ENCODE measurements at places on chromosomes 7 and 10.
A peak's percentile ranks its signal among the peaks of the same experiment; 100 is the strongest.

DNA sequence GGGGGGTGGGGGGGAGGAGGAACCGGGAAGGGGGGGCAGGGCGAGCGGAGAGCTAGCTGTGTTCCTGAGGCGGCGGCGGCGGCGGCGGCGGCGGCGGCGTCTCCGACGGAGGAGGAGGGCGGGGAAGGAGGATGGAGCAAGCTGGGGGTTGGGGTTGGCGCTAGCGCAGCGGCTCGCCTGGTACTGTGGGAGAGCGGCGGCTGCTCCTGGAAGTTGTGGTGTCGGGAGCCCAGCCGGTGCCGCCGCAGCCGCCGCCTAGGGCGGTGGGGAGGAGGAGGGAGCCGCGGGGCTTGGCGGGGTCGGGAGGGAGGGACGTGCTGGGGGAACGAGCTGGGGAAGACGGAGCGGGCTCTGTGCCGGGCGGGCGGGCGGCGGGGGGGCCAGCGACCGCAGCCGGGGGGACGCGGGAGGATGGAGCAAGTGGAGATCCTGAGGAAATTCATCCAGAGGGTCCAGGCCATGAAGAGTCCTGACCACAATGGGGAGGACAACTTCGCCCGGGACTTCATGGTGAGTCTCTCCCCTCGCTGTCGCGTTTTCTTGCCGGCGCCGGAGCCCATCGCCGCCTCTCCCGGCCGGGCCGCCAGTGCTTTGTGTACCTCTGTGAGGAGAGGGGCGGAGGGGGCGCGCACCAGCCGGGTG, at the start of gene PTPN12:
Gene PTPN12 (plus strand): TSS at position 160 of the 642 bp plus-strand sequence. CDS start 252 bp downstream, at position 412.
- DNase-seq = no peak

GRCh38 chr10:127813290-127813689, 76.3 kb downstream of the FOXI2 start:
- no peak for DNase-seq

DNA sequence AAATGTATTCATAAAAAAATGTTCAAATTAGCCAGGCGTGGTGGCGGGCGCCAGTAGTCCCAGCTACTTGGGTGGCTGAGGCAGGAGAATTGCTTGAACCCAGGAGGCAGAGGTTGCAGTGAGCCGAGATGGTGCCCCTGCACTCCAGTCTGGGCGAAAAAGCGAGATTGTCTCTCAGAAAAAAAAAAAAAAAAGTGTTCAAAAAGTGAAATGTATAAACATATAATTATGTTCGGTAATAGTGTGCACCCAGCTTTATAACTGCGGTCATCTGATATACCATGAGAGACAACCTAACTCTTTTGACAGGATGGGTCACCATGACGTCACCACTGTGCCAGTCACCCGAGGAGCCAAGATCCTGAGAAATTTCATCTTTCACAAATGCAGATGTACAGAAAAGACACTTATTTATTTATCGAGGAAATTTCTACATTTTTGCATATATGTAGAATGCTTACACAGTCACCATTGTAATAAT, 594 bp upstream of the RP9 start:
- DNase-seq = peak; percentile 8

DNA sequence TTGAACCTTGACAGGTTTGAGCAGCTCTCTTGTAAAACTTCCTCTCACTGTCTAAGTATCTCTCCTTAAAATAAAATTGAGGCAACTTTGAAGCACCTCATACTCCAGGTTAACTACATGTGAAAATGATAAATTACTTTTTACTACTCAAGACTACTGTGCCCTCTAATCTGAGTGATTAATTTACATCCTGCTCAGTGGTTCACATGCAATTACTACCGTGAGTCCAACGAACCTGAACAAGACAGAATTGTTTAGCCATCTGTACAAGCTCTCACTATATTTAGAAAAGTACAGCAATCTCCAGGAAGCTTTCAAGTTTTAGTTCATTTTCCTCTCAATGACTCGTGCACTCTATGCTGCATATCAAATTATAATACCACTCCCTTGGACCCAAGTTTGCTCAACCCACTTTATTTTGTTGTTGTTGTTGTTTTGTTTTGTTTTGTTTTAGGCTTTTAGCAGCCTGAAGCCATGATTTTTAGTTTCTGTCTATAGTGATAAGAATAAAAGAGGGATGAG, 21.2 kb downstream of the PDE1C start:
- DNase-seq = no peak

- DNase-seq = no peak
Measured at GRCh38 chr10:133258818-133259601, 17.7 kb downstream of the ADAM8 start.

- no peak for DNase-seq
Measured at GRCh38 chr10:59654007-59654406, 55.6 kb downstream of the SLC16A9 start.

- no peak for DNase-seq
Measured at GRCh38 chr7:83956104-83956503, 238.5 kb downstream of the SEMA3A start.

- DNase-seq = no peak
Measured at GRCh38 chr10:124598773-124599587, 137.4 kb downstream of the LHPP start.

DNA sequence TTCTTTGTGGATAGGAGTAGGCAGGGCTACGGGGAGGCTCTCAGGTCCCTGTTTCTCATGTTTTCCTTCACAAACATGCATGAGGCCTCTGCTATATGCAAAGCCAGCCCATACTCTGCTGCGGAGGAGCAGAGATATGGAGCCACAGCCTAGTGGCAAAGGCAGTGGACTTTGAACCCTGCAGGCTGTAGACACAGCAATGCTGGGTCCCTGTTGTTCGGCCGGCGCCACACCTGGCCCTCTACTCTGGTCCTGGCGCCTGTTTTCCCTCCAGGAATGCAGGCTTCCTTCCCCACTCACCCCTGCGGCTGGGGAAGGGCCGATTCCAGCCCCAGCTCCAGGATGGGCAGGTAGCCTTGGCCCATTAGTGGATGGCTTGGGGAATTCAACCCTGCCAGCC, 11.5 kb downstream of the CLRN3 start:
- no peak for DNase-seq

DNA sequence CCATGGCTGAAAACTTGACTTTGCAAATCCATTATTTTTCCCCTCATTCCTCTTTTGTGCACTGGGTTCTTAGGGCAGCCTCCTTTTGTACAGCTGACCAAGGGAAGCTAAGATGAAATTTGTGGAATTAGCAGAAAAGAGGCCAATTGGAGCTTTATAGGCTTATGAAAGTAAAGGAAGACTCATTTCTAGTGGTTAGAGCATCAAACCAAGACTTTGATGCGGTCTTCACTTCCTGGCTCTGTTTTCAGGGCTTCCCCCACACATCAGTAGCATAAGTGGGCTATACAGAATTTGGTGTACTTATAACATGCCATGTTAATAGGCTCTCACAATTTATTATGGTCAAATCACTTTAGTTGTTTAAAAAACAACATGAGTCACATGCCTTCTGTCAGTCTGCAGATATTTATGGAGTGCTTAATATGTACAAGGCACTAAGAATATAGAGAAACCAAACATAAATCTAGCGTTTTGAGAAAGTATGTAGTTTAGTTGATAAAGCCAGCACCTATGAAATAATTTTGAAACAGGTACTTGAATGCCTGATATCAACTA, 5.7 kb downstream of the AUTS2 start:
- no peak for DNase-seq

DNA sequence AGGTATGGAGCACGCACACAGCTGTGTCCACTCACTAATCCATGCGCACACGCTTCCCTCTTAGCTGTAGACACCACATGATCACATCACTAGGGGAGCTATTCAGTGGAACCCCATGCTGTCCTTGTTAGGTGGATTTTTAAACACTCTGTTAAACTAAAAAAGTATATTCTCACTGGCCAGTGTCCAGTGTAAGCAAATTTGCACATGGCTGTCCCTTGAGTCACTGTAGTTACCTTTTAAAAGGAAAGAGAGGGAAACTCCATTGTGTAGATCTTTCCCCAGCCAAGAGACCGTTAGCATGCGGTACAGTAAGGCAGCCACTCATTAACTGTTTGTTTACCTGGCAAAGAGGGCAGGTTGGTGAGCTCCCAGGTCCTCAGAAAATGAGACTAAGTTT, 81.6 kb upstream of the INSYN2A start:
- DNase-seq = peak; percentile 26

GRCh38 chr7:28627263-28627653, 214.9 kb downstream of the CREB5 start:
- DNase-seq = no peak

GRCh38 chr7:31744294-31744874, 57.4 kb downstream of the PPP1R17 start:
- peak; percentile 73 for DNase-seq

GRCh38 chr7:77537778-77538280, 734 bp downstream of the PTPN12 start:
- DNase-seq = peak; percentile 14

- no peak for DNase-seq
Measured at GRCh38 chr10:46520941-46521340, 35.5 kb downstream of the GPRIN2 start.

DNA sequence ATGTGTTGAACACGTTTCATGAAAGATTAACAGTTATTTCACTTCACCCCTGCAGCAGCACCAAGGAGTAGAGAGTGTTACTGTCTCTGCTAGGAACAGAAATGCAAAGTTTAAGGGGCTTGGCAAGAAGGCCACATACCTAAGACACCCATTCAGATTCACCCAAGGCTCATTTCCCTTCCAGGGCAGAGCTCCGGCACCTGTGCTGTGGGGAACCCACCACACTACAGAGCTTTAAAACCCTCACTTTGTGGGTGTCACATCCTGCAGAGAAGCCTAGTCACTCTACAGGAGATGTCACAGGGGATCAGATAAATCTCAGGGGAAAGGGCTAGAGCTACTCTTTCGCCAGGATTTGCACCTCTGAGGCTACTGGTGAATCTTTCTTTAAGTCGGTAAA, 176.1 kb upstream of the KLF6 start:
- no peak for DNase-seq

DNA sequence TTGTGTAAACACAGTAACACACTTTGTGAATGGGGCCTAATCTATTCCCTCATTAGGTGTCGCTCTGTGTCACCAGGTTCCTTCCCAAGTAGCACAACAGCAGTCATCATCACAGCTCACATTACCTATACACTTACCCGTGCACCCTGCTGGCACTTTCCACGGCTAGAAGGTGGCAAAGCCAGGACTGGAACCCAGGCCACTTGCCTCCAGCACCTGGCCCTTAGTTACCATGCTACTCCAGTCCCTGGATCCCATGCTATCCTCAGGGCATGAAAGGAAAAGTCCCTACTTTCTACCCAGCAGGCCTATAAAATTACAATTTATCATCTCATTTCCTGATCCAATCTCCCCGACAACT, 18.4 kb downstream of the SMURF1 start:
- peak; percentile 22 for DNase-seq

GRCh38 chr10:34743814-34744213, 71.3 kb downstream of the PARD3 start:
- no peak for DNase-seq

- no peak for DNase-seq
Measured at GRCh38 chr7:33145156-33145555, 15.8 kb downstream of the BBS9 start.

- DNase-seq = no peak
Measured at GRCh38 chr7:77714195-77714594, 17.9 kb downstream of the RSBN1L start.

GRCh38 chr10:4004990-4005389, 220.0 kb upstream of the KLF6 start:
- DNase-seq = no peak

GRCh38 chr7:27219821-27220220, 19.9 kb upstream of the HOXA13 start:
- DNase-seq = no peak

DNA sequence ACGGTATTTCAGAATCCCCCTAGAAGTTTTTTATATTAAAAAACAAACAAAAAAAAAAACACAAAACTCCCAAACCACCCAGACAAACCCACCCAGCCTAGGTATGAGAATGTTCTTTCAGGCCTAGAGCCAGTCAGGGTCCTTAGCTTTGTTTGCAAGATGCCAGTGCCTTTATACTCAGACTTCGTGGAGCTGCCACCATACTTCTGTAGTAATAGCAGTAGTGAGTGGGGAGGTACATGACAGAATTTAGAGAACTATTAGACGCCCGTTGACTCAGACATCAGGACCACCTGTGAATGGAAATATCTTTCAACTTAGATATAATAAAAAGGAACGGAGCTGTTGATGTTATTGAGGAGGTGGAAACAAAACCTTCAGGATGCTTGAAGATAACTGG, 138.2 kb upstream of the MKLN1 start:
- DNase-seq = no peak

DNA sequence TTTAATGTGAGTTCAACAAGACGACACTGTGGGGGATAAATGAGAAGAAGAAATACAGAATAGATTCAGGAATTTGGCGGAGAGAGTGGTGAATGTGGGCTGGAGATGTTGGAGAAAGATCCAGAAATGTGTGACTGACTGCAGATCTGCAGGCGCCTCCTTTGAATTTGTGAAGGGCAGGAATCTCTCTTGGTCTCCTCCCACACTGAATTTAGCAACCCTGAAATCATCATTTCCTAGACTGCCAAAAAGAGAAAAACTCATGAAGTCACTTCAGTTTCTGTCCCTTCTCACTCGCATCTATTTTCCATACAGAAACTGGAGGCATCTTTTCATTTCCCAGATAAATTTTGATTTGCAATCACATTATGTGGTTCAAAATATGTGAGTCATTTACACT, 128.7 kb downstream of the GNAI1 start:
- no peak for DNase-seq

DNA sequence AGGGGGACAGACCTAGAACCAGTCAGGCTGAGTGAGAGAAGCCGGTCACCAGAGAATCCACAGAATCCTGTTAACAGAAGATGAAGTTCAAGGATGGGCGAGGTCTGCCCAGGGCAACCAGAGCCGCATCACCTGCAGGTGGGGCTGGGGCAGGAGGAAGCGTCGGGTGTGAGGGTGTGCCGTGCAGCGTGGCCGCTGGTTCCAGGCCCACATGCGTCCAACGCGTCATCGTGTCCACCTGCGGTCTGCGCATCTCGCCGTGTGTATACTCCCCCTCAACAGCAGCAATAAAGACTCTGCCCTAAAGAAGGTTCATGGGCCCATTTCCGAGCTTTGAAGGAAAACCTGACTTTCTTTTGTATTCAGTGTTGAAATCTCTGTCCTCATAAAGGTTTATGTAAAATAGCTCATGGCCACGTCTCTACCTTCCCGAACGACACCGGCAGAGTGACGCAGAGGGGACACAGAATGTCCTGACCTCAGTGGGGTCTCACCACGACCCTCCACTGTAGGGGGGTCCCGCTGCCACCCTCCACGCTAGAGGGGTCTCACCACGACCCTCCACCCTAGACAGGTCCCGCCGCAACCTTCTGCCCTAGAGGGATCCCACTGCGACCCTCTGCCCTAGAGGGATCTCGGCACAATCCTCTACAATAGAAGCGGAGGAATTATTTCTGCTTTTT, 446.9 kb downstream of the PTPRN2 start:
- DNase-seq = no peak

DNA sequence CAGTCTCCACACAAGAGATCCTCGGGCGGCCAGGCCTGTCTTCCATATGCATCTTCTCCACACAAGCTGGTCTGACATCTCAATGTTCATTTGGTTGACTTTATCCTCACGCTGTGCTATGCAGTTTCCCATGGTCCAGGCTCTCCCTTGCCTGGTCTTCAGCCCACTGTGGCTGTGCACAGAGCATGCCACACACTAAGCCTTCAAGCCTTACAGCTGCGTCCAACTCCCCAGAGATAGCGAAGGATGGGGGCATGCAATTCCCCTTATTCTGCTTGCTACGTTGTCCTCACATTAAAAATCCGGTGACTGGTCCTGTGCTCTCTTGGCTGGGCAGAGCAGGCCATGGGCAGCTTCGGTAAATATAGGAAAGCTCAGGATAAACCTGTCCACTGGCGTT, 188.7 kb upstream of the TCERG1L start:
- DNase-seq = no peak

Data from NCI-H510A treated with DMSO at 0.1 percent for 48 hours (cell line).